Hematopoietic multipotent progenitor cell (in vitro differentiated cells): ENCODE measurements at places on chromosomes 2 and 18. TPM values are rescaled to one million over a fixed set of nuclear protein-coding genes. Genes with fewer than 3 reads are reported as not detected.

DNA sequence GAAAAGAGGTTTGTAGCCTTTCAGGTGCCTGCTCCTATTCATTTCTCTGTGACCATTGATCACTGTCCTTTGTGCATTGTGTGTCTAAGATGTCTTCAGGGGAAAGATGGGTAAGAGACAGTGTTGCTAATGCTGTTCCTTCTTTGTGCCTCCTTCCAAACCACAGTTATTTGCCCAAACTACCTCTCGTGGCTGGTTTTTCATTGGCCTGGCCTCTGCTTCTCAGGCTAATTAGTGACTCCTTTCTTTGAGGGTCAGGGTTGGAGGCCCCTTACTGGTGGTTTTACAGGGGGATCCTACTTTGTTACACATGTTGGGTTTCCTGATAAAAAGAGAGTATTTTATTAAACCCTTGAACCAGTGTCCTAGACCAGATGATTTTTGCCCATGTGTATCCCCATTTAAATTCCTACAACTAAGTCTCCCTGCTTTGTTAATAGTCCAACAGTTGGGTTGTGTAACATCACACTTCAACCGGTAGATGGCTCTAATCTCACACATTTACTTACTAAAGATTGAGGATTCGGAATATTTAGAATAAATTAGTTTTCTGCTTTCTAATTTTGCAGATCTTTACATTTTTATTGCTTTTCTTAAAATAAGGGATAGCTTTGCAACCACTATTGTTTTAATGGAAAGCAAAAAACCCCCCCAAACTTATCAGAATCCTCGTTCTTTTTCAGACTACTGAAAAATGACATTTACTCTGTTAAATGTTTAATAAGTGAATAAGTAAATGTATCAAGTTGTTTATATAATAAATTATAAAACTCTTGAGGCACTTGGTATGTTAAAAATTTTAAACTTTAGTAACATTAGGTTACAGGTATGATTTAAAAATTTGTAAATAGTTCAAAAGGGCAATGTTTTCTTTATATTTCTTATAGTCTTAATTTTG, 2.4 kb downstream of the MARS2 start:
- peak; percentile 26 for DNase-seq

GRCh38 chr2:174546519-174547506, 50.8 kb downstream of the WIPF1 start:
- DNase-seq, result no peak

GRCh38 chr2:98502556-98503335, 58.1 kb downstream of the INPP4A start:
- DNase-seq, result no peak

GRCh38 chr18:67300498-67300897, 216.0 kb downstream of the DSEL start:
- DNase-seq, result peak; percentile 41

DNA sequence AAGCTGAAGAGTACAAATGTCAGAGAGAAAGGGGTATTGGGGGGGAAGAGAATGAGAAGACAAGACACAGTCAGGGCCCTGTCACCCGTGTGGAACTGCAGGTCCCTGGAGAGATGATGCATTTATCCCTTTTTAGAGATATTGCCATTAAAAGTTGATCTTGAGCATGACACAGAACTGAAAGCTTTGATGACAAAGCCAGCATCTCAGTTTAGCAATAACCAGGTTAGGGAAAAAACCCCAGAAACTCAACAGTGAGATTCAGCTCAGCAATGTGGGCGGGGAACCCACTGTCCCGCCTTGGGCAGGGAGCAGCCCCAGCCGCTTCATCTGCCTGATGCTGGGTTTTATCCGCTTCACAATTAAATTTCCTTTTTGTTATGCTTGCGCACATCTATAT, 181.1 kb downstream of the NEDD4L start:
- no peak for DNase-seq

DNA sequence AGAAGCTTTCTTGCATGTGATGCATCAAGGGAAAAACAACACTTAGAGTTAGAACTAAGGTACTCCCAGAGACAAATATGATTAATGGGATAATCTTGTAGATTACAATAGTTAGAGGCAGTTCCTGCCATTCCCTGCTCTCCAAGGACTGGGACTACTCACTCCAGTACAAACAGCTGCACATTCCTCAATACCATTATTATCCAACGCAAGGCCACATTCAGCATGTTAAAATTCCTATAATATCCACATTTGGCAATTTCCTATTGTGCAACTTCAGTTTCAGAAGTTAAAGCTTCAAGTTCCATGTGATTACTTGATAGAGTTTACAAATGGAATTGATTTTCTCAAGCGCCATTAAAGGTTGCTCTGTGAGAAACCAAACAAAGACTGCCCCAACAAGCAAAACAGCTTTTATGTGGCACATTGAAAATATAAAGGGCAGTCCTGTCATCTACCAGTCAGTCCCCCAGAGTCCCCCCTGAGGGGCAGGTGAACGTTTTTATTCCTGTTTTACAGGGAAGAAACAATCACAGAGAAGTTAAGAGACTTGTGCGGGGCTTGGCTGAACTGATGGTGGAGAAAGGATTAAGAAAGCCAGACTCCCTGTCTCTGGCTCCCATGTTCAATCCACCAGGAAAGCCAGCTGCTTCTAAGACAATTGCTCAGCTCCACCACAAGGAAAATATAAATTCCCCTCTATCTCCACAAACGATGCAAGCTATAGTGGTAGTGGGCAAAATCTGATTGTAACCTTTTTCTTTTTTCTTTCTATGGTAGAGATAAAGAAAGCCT, 72.6 kb downstream of the TXNL1 start:
- no peak for DNase-seq

- no peak for DNase-seq
Observed at GRCh38 chr2:173076581-173077345, 1.1 kb downstream of the MAP3K20 start.

DNA sequence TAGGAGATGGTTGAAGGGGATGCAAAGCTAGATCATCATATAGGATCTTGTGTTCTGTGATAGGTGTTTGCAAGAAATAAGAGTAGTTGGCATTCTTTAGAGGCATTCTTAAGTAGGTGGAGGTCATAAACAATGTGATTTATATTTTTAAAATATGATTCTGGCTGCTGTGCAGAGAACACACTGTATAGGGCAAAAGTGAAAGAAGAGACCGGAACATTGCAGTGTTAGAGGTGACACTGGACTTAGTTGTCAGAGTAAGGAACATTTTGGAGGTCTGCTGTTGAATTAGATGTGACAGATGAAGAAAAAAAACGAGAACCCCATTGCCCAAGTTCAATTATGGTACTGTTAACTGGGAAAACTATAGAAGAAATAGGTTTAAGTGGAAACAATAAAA, 37.7 kb downstream of the HAT1 start:
- DNase-seq, result no peak

DNA sequence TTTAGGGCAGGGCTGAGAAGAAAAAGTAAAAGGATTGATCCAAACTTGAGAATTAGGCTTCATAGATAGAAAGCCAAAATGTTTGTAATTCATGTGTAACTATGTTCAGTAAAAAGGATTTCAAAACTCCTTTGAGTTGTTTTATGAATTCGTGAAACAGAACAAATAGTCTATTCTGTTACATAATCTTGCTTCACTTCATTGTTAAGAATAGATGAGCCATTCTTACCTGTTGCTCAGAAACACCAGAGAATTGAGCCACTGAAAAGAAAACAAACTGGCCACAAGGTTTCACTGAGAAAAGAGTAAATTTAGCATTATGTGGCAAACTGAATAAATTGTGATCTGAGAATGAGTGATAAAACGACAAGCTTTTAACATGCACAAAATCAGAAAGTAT, 4.5 kb upstream of the ITPRID2 start:
- no peak for DNase-seq

DNA sequence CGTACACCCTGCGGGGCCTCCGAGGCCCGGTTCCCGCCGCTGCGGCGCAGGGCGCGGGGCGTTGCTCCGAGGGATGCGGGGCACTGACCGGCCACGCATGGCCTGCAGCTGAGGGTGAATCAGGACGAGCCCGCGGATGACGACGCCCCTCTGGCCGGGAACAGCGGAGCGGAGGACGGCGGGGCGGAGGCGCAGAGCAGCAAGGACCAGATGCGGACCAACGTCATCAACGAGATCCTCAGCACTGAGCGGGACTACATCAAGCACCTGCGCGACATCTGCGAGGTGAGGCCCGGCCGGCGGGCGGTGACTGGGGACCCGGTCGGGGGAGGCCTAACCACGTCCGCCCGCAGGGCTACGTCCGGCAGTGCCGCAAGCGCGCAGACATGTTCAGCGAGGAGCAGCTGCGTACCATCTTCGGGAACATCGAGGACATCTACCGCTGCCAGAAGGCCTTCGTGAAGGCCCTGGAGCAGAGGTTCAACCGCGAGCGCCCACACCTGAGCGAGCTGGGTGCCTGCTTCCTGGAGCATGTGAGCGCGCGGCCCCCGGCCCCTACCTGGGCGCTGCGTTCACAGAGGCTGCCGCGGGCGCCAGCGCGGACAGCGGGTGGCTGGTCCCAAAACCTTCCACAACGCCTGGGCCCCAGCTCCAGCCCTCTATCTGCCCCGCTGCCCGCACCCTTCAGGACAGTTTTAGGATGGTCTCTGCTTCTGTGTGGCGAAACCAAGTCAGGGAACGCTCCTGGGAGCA, 53.2 kb downstream of the FAM168B start:
- no peak for DNase-seq

TMEM200C gene
- not detected for total RNA-seq

ERBB4 gene
- not detected for total RNA-seq

UGT1A7 gene
- total RNA-seq, result not detected

LCT gene
- 0.27 TPM for total RNA-seq
